Iris pigment epithelial cell (primary cell): ENCODE measurements at places on chromosomes 2 and 18.

DNA sequence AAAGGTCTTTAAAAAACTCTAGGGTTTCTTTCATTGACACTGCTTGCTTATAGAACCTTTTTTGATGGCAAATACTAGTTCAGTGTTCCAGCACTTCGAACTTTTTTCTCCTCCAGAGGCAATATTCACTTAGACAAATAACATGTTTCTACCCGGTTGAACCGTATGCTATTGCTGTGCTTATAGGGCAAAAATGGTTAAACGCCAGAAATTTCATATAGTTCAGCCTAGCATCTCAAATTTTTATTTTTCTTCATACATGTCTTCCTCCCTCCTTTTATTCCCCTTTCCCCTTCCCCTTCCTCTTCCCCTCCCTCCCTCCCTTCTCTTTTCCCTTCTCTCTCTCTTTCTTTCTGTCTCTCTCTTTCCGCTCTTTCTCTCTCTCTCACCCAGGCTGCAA is 96.9 kb upstream of the FSHR start:
- DNase-seq, result no peak

DNA sequence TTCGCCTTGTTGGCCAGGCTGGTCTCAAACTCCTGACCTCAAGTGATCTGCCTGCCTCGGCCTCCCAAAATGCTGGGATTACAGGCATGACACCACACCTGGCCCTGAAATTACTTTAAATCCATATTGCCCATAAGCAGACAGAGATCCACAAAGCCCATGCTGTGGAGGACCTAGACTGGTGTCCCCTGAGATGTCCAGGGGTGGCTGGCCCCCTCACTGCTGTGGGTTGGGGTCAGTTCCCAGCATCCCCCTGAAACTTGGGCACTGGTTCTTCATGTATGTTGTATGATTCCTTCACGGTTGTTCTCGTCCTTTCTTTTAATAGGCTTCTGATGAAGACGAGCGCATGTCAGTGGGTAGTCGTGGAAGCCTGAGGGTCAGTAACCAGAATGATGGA is 78.1 kb upstream of the RBM44 start:
- DNase-seq, result no peak

GRCh38 chr2:96505231-96505889 is at the start of gene NEURL3:
NEURL3 (minus strand) TSS chr2:96505357; CDS start chr2:96505286, 71 bp downstream.
- peak; percentile 81 for DNase-seq

GRCh38 chr2:6353669-6354068 is 512.0 kb downstream of the CMPK2 start:
- no peak for DNase-seq
